ENCODE measurements at places on chromosomes 5 and 9.

GRCh38 chr5:125683669-125684068 lies 739.5 kb upstream of the GRAMD2B start:
- no peak for DNase-seq

GRCh38 chr5:134086943-134087305 lies 27.6 kb upstream of the TCF7 start:
- DNase-seq = peak; percentile 80

DNA sequence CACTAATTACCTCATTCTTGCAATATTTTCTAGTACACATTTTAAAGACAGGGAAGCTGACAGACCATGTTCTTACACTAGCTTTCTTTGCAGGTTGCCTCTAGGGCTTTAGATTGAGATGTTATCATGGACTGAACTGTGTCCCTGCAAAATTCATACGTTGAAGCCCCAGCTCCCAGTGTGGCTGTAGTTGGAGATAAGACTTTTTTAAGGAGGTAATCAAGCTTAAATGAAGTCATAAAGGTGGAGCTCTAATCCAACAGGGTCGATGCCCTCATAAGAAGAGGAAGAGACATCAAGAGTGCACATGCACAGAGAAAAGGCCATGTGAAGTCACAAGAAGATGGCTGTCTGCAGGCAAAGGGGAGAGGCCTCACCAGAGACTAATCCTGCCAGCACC lies 471.2 kb upstream of the ACTBL2 start:
- no peak for DNase-seq

DNA sequence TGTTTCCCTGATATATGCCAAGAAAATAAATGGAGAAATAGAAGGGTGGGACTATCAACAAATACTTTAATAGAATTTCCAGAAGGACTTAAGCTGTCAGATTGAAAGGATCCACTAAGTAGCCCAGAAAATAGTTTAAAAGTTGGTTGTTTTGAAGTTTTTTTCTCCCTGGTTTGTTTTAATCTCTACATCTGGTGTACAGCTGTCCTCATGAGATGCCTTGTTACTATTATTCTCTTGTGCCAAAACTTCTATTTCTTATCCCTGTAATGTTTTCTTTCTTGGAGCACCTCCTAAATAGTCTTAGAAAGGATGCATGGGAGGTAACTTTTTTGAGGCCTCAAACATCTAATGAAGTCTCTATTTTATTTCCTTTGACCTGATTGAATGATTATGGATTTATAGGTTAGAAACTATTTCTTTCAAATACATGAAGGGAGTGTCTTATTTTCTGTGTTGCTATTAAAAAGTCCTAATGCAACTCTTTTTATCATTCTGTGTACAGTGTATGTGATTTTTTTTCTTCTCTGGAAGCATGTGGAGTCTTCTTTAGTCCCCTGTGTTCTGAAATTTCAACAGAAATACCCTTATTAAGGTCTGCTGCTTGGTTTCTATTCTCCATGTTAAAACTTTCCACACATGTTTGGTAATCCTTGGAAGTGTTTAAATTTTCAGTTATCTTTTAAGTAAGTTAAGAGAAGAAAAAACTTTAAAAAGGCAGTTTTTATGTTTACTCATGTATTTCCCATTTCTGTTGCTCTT lies 140.0 kb upstream of the CDKN2B start:
- no peak for DNase-seq

- DNase-seq = no peak
Measured at GRCh38 chr9:82302968-82303655, 314.5 kb downstream of the SPATA31D1 start.

- no peak for DNase-seq
Measured at GRCh38 chr5:166716856-166717492, 1574.5 kb upstream of the WWC1 start.

- DNase-seq = no peak
Measured at GRCh38 chr9:33329117-33329563, 38.8 kb downstream of the NFX1 start.

All from activated T-cell treated with anti-CD3 and anti-CD28 coated beads, Interleukin-2, amount 50 U/mL, for 24 hours (primary cell).